Activated naive CD4-positive, alpha-beta T cell treated with anti-CD3 and anti-CD28 coated beads for 36 hours (primary cell): ENCODE measurements at places on chromosomes 16 and 17. TPM values are rescaled to one million over a fixed set of nuclear protein-coding genes. Genes with fewer than 3 reads are reported as not detected.
A peak's percentile ranks its signal among the peaks of the same experiment; 100 is the strongest.

DNA sequence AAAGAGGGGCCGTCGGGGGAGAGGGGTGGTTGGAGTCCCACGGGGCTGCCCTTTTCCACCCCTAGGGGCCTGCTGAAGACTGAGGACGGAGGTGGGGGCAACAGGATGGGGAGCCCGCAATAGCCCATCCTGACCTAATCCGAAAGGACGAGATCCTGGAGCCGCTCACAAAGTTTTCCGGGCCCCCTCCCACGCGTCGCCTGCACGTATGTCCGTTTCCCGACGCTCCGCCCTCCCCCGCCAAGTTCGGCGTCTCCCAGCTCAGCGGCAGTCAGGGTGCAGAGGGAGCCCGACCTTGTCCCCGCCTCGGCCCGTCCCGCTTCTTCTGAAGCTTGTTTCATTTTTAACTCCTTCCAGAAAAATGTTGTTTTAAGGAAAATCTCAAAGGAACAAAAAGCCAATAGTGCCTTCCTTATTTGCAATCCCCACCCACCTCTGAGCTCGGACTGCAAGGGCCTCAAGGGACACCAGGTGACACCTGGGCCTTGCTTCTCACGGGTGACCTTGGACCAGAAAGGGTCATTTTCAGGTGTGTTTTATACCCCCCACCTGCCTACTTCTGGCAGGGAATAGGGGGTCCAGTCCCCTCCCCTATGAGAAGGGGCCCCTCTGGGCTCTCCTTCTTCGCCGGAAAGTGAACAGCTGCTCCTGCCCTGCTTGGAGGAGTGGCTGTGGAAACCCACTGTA is 3.4 kb upstream of the ZNF423 start:
- DNase-seq = peak; percentile 12

DNA sequence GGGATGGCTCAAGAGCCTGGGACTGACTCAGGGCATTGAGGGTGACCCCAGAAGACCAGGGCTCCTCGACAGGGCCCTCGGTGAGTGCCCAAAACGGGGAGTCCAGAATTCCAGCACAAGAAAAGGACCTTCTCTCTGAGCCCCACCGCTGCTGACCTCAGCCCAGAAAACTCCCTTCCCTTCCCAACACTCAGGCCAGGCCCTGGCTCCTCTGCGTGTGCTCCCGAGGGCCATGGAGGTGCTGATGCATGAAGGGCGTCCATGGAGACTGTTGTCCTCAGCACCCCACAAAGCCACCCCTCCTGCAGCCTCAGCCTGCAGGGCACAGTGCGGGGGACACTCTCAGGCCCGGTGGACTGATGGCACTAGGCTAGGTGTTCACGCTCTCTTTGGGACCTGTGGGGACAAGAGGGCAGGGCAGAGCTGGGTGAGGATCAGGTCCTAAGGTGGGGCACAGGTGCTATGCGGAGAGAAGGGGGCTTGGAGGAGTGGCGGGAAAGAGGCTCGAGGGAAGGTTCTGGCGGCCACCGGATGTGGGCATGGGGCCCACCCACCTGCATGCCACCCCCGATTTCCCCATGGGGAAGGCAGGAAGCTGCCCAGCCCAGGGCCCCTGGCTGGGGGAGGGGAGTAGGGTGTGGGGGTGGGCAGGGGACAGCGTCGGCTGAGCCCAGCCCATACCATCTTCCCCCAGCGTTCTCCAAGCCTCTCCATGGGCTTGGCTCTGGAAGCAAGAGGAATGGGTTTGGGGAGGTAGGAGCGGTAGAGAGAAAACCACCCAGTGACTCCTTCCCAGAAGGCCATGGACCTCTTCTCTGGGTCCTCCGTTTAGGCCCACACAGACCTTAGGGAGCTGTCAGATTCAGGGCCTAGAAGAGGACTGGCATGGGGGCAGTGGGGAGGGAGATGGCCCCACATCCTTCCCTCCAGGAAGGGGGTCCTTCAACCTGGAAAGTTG is 4.5 kb upstream of the TSPOAP1 start:
- DNase-seq = peak; percentile 81

SCGB1C2 gene
- total RNA-seq = not detected

- peak; percentile 56 for DNase-seq
Observed at GRCh38 chr17:1203111-1203966, 23.6 kb upstream of the ABR start.

ZNF19 gene
- 1.2 TPM for total RNA-seq

- no peak for DNase-seq
Observed at GRCh38 chr17:56158344-56158743, 5.1 kb downstream of the ANKFN1 start.

DNA sequence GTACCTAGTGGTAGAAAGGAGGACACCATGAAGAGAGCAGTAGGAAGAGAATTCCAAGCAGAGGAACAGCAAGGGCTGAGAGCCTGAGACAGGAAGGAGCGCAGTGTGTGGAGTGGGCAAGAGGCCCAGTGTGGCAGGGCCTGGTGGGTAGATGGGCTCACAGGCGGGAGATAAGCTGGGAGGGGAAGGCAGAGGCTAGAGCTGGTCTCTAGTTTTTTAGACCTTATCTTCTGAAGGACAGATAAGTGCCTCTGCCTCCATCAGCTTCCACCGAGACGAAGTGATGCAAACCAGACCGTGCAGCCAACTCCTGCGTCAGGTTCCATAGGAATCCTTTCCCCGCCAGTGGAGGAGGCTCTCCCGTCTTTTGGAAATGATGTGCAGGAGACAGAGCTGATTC is 33.6 kb downstream of the CDH1 start:
- no peak for DNase-seq

- peak; percentile 62 for DNase-seq
Observed at GRCh38 chr17:3915995-3916696, at the start of gene P2RX1. P2RX1 (minus strand) TSS chr17:3916465; CDS start chr17:3916225, 240 bp downstream.

TPPP3 gene
- total RNA-seq = not detected

GRCh38 chr16:30722443-30722842 is 23.5 kb downstream of the SRCAP start:
- peak; percentile 20 for DNase-seq

- DNase-seq = peak; percentile 71
Observed at GRCh38 chr17:2087597-2088211, 32.8 kb downstream of the HIC1 start.

GDPD3 gene
- 9.1 TPM for total RNA-seq

GRCh38 chr17:82240506-82241182 is 11.8 kb downstream of the SLC16A3 start:
- DNase-seq = no peak

- no peak for DNase-seq
Observed at GRCh38 chr17:79410681-79411080, 200.2 kb downstream of the RBFOX3 start.

PIEZO1 gene
- 78.2 TPM for total RNA-seq

EPX gene
- total RNA-seq = not detected

CLEC18A gene
- total RNA-seq = 0.17 TPM

TCF25 gene
- total RNA-seq = 109 TPM

C16orf74 gene
- total RNA-seq = 0.50 TPM

- DNase-seq = peak; percentile 86
Observed at GRCh38 chr16:75011634-75012307, 12.9 kb downstream of the ZNRF1 start.

FAM171A2 gene
- total RNA-seq = 0.21 TPM

GRCh38 chr16:24234737-24235136 is 21.4 kb upstream of the CACNG3 start:
- no peak for DNase-seq

GRCh38 chr17:73998653-73999645 is 204.5 kb upstream of the RPL38 start:
- peak; percentile 79 for DNase-seq

PRDM7 gene
- not detected for total RNA-seq

DLX3 gene
- total RNA-seq = not detected

MYH1 gene
- total RNA-seq = not detected

DNA sequence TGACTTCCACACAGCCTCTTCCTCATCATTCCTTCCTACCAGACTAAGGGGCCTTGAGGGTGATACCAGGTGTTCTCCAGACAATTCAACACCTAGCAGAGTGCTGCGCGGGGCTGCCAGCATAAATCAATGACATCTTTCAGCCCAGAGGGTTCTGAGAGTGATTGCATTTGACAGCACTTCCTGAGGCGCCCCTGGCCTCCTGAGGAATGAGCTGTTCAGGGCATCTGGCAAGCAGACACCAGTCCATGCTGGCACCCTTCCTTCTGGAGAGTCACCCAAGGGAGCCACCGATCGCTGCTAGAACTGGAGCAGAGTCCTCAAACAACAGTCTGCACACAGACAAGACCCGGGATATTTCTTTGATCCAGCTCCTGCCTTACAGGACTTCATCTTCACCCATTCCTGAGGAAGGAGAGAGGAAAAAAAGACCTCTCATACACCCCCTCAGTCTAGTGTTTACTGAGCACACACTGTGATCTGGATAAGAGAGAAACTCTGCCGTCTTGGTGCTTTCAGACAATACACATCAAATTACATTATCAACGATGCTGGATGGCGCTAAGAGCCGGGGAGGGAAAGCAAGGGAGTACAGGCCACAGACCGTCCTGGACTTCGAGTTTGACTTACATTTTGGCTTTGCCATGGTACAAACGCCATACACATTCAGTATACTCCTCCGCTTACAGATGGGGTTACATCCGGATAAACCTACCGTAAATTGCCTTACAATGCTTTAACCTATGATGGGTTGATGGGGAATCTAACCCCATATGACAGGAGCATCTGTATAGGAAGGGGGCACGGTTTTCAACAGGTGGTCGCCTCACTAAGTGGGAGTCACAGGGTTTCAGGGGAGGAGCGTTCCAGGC is 23.0 kb downstream of the NPTX1 start:
- peak; percentile 9 for DNase-seq

GRCh38 chr17:66855204-66855603 is 20.3 kb downstream of the CACNG5 start:
- peak; percentile 51 for DNase-seq

DNA sequence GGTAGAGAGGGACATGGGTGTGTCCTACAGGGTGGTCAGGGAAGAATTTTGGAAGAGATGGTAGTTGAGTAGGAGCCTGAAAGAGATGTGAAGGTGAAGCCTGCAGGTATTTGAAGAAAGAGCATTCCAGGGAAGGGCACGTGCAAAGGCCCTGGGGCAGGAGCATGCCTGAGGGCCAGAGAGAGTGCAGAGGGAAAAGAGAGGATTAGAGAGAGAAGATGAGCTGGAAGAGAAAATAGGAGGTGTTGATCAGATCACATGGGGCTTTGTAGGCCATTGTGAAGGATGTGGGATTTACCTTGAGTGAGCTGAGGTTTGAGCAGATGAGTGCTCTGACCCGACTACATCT is 455.0 kb downstream of the HAPSTR1 start:
- no peak for DNase-seq

DNA sequence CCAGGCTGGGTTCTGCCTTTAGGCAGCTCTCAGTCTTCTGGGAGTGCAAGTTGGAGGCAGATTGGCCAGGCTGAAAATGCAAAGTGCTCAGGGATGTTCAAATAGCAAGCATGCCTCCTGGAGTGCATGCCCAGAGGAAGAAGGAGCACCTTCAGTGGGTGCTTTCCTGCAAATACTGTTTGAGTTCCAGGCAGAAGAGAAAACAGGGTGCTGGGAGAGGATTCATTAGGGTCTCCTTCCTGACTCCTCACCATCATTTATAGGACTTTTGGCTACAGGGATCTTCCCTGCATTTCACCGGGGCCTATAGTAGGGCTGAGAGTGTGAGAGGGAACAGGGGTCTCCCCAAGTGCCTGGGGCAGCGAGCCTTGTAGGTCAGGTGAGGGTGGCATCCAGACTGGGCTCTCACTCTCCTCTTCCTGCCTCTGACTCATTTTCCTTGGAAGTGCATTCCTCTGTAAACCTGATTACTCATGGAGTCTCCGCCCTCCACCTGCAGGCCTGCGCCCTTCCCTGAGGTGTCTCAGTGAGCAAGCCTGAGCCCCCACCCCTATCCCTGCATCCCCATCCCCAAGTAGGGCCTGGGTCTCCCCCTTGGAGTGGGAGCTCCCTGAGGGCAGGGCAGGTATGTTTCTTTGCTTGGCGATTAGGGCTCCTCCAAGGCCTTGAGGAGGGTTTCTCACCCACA is 17.1 kb upstream of the TNS4 start:
- no peak for DNase-seq

KRT27 gene
- total RNA-seq = not detected

- DNase-seq = no peak
Observed at GRCh38 chr16:67673712-67674580, 7.3 kb downstream of the C16orf86 start.

HIC1 gene
- 14.8 TPM for total RNA-seq

DNA sequence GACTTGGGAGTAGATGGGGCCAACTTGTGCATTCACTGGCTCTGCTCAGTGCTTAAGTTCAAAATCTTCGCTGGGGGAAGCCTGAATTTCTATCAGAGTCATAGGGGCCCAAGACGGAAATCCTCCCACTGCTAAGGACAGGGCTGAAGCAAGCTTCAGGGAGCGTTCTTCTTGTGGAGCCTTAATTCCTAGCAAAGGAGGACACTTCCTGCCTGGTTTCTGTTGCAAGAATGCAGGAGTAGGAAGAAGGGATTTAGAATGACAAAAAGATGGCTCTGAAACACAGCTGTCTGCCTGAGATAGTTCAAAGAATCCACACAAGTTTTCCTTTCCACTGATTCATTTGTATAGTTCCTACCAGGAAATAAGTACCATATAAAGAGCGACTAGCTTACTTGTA is 26.4 kb downstream of the PSME3IP1 start:
- DNase-seq = no peak

TBC1D3 gene
- total RNA-seq = not detected

HBA2 gene
- total RNA-seq = 0.62 TPM

ABCA9 gene
- not detected for total RNA-seq

CDK5R1 gene
- total RNA-seq = 50.6 TPM
